ENCODE measurements at places on chromosomes 13 and 19.

GRCh38 chr13:94917824-94918223 is 205.5 kb upstream of the SOX21 start:
- no peak for DNase-seq

DNA sequence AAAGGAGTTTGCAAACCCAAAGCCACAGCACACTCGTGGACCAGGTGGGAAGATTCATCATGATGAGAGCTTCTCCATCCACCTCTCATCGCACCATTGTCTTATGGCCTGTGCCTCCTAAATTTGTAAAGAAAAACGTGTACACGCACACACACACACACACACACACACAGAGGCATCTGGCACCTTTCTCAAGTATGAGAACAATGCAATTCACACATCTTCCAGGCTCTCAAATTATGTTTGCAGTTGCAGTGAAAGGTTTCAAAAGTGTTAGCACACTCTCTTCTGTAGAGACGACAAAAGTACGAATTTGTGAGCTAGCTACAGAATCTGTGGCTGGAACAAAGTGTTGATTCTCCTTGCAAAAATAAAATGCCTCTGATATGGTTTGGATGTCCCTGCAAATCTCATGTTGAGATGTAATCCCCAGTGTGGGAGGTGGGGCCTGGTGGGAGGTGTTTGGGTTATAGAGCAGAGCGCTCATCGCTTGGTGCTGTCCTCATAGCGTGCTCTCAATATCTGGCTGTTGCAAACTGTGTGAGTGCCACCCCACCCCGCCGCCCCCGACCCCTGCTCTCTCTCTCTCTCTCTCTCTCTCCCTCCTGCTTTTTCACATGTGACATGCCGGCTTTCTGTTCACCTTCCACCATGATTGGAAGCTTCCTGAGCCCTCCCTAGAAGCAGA is 21.8 kb upstream of the RAB20 start:
- no peak for DNase-seq

DNA sequence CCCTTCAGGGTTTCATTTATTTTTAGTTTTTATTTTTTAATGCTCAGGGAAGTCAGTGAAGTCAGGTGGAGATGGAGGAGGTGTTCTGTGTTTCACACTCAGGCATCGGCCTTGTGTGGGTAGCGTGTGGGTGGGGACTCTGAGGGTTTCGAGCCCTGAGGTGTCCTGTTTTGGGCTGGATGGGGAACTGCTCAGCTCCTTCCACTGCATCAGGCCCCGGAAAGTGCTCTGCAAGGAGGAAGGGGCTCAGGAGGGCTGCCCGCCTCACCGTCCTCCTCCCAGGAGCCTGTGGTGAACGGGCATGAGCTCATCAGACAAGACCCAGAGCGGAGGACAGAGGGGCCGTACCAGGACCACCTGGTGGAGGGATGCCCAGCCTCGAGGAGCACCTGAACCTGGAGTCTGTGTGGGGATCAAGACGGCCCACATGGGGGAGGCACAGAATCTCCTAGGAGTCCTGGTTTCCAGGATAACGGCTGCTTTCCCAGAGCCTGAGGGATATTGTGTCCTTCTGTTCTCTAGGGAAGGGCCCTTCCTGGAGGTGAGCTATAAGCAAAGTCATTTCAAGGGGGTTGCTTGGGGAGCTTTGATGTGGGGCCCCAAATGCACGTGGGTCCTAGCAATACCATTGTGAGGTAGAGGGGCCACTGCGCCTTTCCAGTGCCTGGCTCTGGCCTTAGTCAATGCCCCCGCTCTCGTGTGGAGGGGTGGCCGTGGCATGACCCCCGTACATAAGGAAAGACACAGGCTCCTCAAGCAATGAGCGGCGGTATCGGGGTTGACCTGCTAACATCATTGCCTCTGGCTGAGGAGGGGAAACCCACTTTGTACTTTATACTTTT is 13.5 kb upstream of the GAS6 start:
- DNase-seq, result no peak

DNA sequence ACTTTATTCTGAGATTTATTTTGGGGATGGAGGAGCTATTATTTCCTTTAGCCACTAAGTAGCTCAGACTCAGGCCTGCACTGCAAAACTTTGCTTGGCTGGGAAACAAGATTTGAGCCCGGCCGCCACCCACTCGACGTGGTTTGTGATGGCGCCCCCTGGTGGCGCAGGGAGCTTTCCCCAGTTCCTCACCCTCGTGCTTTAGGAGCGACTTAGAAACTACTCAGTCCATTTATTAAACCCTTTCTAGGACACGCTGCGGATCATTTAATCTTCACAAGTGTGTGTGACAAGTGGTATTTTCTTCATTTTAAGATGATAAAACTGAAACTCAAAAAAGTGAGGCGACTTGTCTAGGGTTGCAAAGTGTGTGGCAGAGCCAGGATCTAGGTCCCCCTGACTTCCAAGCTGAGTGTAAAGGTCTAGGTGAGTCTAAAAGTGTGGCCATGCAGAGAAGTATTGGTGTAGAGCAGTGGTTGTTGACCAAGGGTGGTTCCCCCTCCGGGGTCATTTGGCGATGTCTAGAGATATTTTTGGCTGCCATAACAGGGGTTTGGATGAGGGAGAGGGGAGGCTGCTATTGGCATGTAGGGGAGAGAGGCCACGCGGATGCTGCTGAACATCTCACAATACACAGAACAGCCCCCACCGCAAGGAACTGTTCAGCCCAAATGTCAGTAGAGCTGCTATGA is 2.2 kb downstream of the CXCL17 start:
- peak; percentile 91 for DNase-seq

DNA sequence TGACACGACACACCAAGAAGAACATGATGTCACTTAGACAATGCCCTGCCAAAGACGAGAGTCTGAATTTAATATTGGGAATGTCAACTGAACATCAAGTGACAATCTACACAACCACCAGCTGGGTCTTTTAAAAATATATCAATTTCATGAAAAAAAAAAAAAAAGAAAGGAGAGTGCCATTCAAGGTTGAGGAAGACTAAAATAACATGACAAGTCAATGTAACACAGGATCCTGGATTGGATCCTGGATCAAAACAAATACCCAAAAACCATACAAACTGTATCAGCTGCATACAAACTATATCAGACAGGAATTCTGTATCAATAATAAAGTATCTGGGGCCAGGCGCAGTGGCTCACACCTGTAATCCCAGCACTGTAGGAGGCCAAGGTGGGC is 4.7 kb downstream of the ZNF329 start:
- DNase-seq, result no peak

- DNase-seq, result no peak
These were observed 28.3 kb downstream of the CEBPG start for GRCh38 chr19:33401683-33402420.

GRCh38 chr13:77548095-77548494 is 12.6 kb downstream of the SCEL start:
- no peak for DNase-seq

- DNase-seq, result no peak
These were observed 9.8 kb downstream of the KCTD15 start for GRCh38 chr19:33806434-33806881.

DNA sequence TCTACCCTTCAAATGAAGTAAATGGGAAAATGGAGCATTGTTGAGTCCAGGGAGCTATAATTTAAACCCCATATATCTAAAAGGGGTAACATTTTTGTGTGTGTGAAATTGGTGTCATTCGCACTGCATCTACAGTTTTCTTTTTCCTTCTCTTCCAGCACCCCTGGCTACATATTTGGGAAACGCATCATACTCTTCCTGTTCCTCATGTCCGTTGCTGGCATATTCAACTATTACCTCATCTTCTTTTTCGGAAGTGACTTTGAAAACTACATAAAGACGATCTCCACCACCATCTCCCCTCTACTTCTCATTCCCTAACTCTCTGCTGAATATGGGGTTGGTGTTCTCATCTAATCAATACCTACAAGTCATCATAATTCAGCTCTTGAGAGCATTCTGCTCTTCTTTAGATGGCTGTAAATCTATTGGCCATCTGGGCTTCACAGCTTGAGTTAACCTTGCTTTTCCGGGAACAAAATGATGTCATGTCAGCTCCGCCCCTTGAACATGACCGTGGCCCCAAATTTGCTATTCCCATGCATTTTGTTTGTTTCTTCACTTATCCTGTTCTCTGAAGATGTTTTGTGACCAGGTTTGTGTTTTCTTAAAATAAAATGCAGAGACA is 28.6 kb downstream of the ALOX5AP start:
- DNase-seq, result no peak

- DNase-seq, result no peak
These were observed 53.8 kb downstream of the ZDHHC20 start for GRCh38 chr13:21405309-21405708.

- no peak for DNase-seq
These were observed 668 bp upstream of the ARHGAP45 start for GRCh38 chr19:1066251-1066747.

GRCh38 chr13:112796190-112796915 is 106.5 kb downstream of the ATP11A start:
- DNase-seq, result no peak
